CD8-positive, alpha-beta memory T cell (primary cell): ENCODE measurements at places on chromosomes 7 and 10.

GRCh38 chr7:74010407-74010806 is 17.6 kb upstream of the ELN start:
- DNase-seq, result no peak
- no peaks in the 10 kb centered on the region for H3K36me3 ChIP-seq
- H3K27ac ChIP-seq, result no peak overlapping the region
- H3K4me1 ChIP-seq, result no peaks in the 10 kb centered on the region
- no peak overlapping the region for H3K4me3 ChIP-seq

DNA sequence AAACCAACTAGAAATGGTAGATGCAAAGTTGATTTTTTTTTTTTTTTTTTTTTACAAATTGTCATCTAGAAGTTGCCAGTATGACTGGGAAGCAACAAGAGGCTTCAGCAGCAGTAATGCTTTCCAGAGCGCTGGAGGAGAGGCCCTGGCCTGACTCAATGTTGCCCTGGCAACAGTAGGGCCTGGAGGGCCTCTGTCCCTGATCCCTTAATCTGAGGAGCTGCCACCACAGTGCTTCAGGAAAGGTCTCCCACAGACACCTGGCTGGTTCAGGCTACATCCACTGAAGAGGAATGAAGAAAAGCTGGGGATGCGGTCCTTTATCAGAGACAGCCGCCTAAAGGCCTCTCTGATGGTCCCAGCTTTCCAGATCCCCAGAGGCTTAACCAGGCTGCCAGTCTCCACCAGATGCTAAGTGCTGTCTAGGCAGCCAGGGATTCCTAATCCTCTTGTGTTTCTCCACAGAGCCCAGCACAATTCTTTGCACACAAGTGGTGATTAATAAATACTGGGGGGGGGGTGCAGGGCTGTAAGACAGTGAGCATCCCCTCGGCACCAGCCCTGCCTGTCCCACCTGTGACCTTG is 33.7 kb downstream of the ZNF777 start:
- H3K4me1 ChIP-seq, result peaks cover 5% of the 10 kb centered on the region
- H3K36me3 ChIP-seq, result peaks cover 3% of the 10 kb centered on the region
- H3K27ac ChIP-seq, result no peak overlapping the region
- no peak for DNase-seq

- H3K36me3 ChIP-seq, result no peaks in the 10 kb centered on the region
- no peak overlapping the region for H3K4me3 ChIP-seq
- H3K4me1 ChIP-seq, result no peaks in the 10 kb centered on the region
- DNase-seq, result no peak
- no peak overlapping the region for H3K27ac ChIP-seq
These were observed 19.7 kb downstream of the AQP1 start for GRCh38 chr7:30931161-30931928.

- H3K27ac ChIP-seq, result no peak overlapping the region
- H3K36me3 ChIP-seq, result no peaks in the 10 kb centered on the region
- H3K4me3 ChIP-seq, result no peak overlapping the region
- DNase-seq, result no peak
These were observed 533.4 kb upstream of the SEMA3D start for GRCh38 chr7:85719981-85720953.

- no peak for DNase-seq
- no peaks in the 10 kb centered on the region for H3K27me3 ChIP-seq
- H3K4me1 ChIP-seq, result peaks cover 5% of the 10 kb centered on the region
- H3K36me3 ChIP-seq, result no peaks in the 10 kb centered on the region
These were observed 117.9 kb downstream of the NPY start for GRCh38 chr7:24401628-24402593.

DNA sequence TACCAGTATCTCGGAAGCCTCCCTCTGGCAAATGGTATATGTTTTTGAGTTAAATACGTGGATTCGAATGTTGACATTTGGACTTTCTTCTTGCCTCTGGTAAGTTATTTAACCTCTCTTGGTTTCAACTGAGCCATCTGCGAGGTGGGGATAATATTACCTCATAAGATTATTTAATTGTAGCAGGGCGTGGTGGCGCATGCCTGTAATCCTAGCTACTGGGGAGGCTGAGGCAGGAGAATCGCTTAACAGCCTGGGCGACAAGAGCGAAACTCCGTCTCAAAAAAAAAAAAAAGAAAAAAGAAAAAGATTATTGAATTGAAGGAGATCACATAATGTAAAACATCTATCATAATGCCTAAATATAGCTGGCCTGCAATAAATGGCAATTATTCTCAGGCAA is 396 bp upstream of the TAF5 start:
- peak overlapping the region; percentile 70 for H3K4me3 ChIP-seq
- H3K36me3 ChIP-seq, result no peaks in the 10 kb centered on the region
- no peaks in the 10 kb centered on the region for H3K27me3 ChIP-seq

DNA sequence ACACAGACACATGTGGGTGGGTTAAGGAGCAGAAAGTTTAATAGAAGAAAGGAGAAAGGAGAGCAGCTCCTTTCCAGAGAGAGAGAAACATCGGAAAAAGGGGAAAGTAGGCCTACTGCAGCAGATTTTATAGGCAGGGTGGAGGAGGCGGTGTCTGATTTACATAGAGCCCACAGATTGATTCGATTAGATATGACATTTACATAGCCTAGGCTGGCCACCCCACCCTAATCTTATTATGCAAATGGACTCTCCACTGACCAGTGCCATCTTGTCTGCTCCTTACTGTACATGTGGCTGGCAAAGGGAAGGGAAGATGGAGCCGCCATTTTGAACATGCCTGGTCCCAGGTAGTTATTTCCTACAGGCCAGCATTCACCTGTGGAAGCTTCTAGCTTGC is 38.7 kb upstream of the SCIN start:
- H3K27me3 ChIP-seq, result no peaks in the 10 kb centered on the region
- no peaks in the 10 kb centered on the region for H3K36me3 ChIP-seq
- no peak overlapping the region for H3K27ac ChIP-seq
- H3K4me1 ChIP-seq, result no peaks in the 10 kb centered on the region

GRCh38 chr7:91055219-91055618 is 209.0 kb upstream of the FZD1 start:
- no peak overlapping the region for H3K27ac ChIP-seq
- no peaks in the 10 kb centered on the region for H3K36me3 ChIP-seq
- H3K4me3 ChIP-seq, result no peak overlapping the region
- H3K4me1 ChIP-seq, result no peaks in the 10 kb centered on the region

- no peaks in the 10 kb centered on the region for H3K27me3 ChIP-seq
- H3K36me3 ChIP-seq, result no peaks in the 10 kb centered on the region
- no peak for DNase-seq
- H3K4me3 ChIP-seq, result no peak overlapping the region
These were observed 76.3 kb downstream of the GLCCI1 start for GRCh38 chr7:8044761-8045430.

GRCh38 chr7:22137026-22137425 is 191.3 kb upstream of the CDCA7L start:
- H3K27me3 ChIP-seq, result no peaks in the 10 kb centered on the region
- H3K36me3 ChIP-seq, result no peaks in the 10 kb centered on the region
- no peak overlapping the region for H3K27ac ChIP-seq
- DNase-seq, result no peak
- no peaks in the 10 kb centered on the region for H3K4me1 ChIP-seq

DNA sequence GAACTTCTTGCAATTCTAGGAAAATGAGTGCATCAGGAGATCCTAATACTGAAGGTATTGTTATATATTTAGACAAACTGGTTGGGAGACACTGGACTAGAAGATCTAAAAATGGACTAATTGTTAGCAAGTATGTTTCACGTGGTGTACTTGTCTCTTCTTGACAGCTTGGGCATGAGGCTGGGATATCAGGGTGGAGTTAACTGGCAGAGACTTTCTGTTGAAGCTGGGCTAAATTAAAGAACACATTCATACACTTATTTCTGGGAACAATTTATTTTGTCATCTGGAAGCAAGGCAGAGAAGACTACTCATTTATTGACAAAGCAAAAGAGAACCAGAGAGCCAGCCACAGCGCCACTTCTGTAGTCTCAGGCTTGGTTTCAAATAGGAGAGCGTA is 25.9 kb downstream of the TYW1 start:
- H3K27me3 ChIP-seq, result no peaks in the 10 kb centered on the region
- DNase-seq, result no peak
- H3K36me3 ChIP-seq, result peaks cover 21% of the 10 kb centered on the region
- no peak overlapping the region for H3K27ac ChIP-seq
- no peak overlapping the region for H3K4me3 ChIP-seq

- DNase-seq, result no peak
- H3K27me3 ChIP-seq, result no peaks in the 10 kb centered on the region
These were observed 198.3 kb upstream of the DKK1 start for GRCh38 chr10:52115823-52116222.

GRCh38 chr10:119139464-119140067 is 25.9 kb downstream of the SFXN4 start:
- DNase-seq, result peak; percentile 7
- H3K4me1 ChIP-seq, result no peaks in the 10 kb centered on the region
- H3K27ac ChIP-seq, result no peak overlapping the region
- no peak overlapping the region for H3K4me3 ChIP-seq
- no peaks in the 10 kb centered on the region for H3K27me3 ChIP-seq

DNA sequence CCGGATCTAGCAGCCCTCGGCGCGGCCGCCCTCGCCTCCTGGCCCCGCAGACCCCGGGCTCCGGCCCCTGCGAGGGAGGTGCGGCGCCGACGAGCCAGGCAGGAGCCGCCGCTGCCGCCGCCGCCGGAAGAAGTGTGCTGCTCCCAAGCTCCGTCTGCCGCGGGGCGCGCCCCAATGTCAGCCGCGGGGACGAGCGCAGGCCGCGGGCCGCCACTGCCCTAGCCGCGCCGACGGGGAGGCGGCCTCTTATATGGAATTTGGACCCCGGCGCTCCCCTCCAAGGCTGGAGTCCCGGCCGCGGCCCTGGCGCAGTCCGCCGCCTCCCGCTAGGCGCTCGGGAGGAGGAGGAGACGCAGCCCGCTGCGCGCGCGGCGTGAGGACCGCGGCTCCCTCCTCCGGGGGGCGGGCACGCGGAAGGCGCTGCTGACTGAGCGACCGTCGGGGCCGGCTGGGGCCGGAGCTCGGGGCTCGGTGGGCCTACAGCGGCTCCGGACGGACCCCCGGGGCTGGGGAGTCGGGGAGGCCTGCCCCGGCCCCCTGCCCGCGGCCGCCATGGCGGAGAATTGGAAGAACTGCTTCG is at the start of gene TRIM8:
Gene TRIM8 (plus strand): TSS at position 414 of the 580 bp plus-strand sequence. CDS start 139 bp downstream, at position 553.
- no peaks in the 10 kb centered on the region for H3K27me3 ChIP-seq

- H3K27ac ChIP-seq, result no peak overlapping the region
- no peak overlapping the region for H3K4me3 ChIP-seq
- no peaks in the 10 kb centered on the region for H3K4me1 ChIP-seq
- DNase-seq, result no peak
- H3K27me3 ChIP-seq, result no peaks in the 10 kb centered on the region
- H3K36me3 ChIP-seq, result peaks cover 4% of the 10 kb centered on the region
These were observed 81.2 kb downstream of the BMPR1A start for GRCh38 chr10:86837663-86838062.

GRCh38 chr7:112790586-112791003 is 402 bp upstream of the TMEM168 start:
- peaks cover 22% of the 10 kb centered on the region for H3K4me1 ChIP-seq
- no peak for DNase-seq
- H3K4me3 ChIP-seq, result peak overlapping the region; percentile 92
- no peaks in the 10 kb centered on the region for H3K27me3 ChIP-seq
- H3K36me3 ChIP-seq, result no peaks in the 10 kb centered on the region
- H3K27ac ChIP-seq, result peak overlapping the region; percentile 20

GRCh38 chr7:24576171-24577025 is 3.1 kb downstream of the PALS2 start:
- H3K4me3 ChIP-seq, result no peak overlapping the region
- DNase-seq, result no peak
- no peaks in the 10 kb centered on the region for H3K36me3 ChIP-seq
- no peaks in the 10 kb centered on the region for H3K27me3 ChIP-seq
- peaks cover 34% of the 10 kb centered on the region for H3K4me1 ChIP-seq

DNA sequence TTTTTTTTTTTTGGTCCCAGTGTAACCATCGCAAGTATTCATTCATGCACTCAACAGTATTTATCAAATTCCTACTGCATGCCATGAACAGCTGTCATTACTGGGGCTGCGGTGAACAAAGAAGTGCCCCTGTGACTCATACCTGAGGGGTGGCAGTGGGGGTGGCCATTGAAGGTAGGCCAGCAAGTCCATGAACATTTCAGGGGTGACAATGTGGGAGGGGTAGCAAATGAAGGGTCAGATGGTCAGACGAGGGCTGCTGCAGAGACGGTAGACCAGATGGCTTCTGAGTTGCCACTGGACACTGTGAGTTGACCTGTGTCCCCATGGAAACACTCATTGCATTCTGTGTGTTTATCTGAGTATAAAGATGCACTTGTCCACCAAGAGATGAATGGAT is 92.5 kb upstream of the PITRM1 start:
- H3K4me3 ChIP-seq, result no peak overlapping the region
- no peak for DNase-seq
- H3K4me1 ChIP-seq, result no peaks in the 10 kb centered on the region
- no peak overlapping the region for H3K27ac ChIP-seq
- no peaks in the 10 kb centered on the region for H3K27me3 ChIP-seq
- no peaks in the 10 kb centered on the region for H3K36me3 ChIP-seq

DNA sequence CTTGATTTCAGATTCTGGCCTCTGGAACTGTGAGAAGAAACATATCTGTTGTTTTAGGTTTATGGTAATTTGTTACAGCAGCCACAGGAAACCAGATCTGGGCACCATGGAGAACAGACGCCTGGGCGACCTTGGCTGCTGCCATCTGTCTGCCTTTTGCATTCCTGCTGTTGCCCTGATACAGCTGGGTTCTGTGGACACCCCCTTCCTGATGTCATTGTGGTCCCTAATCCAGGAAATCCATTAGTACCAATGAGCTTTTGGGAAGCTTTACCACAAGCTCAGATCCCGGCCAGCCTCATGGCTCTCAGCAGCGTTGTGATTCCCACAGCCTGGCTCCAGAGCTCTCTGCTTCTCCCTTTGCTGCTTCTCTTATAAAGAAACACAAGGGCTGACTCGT is 174.2 kb upstream of the NPS start:
- no peaks in the 10 kb centered on the region for H3K4me1 ChIP-seq
- H3K36me3 ChIP-seq, result no peaks in the 10 kb centered on the region
- H3K27ac ChIP-seq, result no peak overlapping the region
- H3K4me3 ChIP-seq, result no peak overlapping the region

DNA sequence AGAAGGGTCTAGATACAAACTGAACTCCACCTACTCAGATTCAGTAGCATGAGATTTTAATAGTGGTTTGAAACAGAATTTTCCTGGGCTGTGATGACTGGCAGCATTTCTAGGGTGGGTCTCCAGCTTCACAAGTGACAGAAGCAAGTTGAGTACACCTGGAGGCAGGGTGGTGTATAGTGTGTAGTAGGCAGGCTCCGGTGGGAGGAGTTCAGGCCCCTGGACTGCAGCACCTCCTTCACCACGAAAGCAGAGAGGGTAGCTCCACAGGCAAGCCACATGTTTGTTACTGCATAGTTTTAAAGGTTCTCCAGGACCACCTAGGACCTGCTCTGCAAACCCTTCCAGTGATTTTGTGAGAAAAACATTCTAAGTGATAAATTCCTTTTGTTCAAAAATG is 347.2 kb downstream of the PARD3 start:
- H3K4me1 ChIP-seq, result no peaks in the 10 kb centered on the region
- H3K27me3 ChIP-seq, result no peaks in the 10 kb centered on the region
- no peak overlapping the region for H3K27ac ChIP-seq
- H3K36me3 ChIP-seq, result no peaks in the 10 kb centered on the region

GRCh38 chr7:88344271-88344670 is 37.6 kb upstream of the STEAP4 start:
- DNase-seq, result no peak
- H3K27ac ChIP-seq, result no peak overlapping the region
- no peaks in the 10 kb centered on the region for H3K27me3 ChIP-seq
